Amygdala (tissue), 56 donors: ENCODE measurements at places on chromosomes 6 and 20.

DNA sequence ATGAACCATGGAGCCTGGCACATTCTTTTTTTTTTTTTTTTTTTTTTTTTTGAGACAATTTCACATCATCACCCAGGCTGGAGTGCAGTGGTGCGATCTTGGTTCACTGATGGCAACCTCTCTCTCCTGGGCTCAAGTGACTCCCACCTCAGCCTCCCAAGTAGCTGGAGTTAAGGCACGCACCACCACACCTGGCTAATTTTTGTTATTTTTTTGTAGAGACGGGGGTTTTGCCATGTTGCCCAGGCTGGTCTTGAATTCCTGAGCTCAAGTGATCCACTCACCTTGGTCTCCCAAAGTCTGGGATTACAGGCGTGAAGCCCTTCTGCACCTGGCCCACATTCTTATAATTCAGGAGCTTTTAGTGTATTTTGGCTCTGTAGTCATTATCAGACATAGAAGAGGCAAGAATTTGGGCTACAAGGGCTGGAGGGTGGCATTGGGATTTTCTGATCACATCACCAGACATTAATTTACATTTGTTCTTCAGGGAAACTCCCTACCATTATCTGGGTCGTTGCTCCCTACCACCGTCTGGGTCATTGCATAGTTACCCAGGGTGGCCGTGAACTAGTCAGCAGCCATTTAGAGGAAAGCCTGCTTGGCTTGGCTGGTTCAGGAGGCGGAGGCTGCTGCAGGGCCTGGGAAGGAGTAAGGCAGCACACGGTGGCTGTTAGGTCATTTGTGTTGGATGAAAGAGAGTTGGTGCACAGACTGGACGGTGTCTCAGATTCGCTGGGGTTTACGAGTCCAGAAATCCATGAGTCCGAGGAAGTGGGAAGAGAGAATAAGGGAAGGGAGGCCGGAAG is 17.6 kb downstream of the ARID1B start:
- DNase-seq, result no peak

GRCh38 chr6:30682143-30683117 is 4.0 kb downstream of the PPP1R18 start:
- no peak for DNase-seq

DNA sequence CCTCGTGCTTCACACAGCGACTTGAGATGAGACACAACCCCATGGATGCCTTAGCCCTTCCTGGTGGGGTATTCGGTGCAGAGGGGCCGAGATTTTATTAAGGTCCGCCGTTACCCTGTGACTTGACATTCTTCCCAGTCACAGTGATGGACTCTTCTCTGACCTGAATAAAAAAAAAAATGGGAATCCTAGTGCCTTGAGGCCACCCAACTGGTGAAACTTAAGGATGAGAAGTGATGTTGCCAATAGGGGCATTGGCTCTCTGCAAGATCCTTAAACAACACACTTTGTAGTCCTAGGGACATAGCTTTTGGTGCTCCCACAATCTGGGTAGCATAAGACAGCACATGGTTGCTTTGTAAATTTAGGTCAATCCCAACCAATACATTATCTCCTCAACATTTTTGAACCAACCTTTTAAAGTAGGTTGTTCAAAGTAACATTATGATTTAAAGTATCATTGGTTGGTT is 814 bp upstream of the ADNP start:
- DNase-seq, result no peak

GRCh38 chr6:136945711-136946121 is 23.6 kb downstream of the SLC35D3 start:
- no peak for DNase-seq

DNA sequence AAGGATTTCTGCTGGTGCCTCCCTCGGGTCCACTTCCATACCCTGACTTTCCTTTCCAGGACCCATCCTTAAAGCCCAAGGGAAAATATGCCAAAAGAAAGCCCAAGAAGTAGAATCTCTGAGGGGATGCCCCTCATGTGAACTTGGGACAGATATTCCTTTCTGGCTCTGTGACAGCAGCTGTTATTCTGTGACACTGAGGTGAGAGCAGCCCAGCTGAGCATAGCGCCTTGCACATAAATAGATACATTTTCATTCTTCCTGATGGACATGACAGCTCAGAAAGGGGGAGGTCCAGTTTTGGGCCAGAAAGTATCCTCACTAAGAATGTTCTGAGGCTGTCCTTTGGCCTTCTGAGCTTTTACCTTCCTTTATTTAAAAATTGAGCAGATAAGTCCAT is 353.2 kb downstream of the SAMD5 start:
- DNase-seq, result no peak

GRCh38 chr6:111724505-111724904 is 118.8 kb upstream of the TRAF3IP2 start:
- DNase-seq, result no peak

GRCh38 chr6:35469751-35470662 is 1.8 kb downstream of the RPL10A start:
- DNase-seq, result no peak

GRCh38 chr20:38680500-38681306 is 43.6 kb upstream of the SLC32A1 start:
- no peak for DNase-seq
